ENCODE measurements at places on chromosomes 13 and 19. TPM values are rescaled to one million over a fixed set of nuclear protein-coding genes. Genes with fewer than 3 reads are reported as not detected.

The OR7D2 gene
- total RNA-seq: 0.33 TPM

The CGB2 gene
- total RNA-seq: not detected

The CYTH2 gene
- 68.7 TPM for total RNA-seq

The SERP2 gene
- total RNA-seq: 9.5 TPM

The CEACAM8 gene
- total RNA-seq: not detected

The ZNF177 gene
- 4.4 TPM for total RNA-seq

The ZNF490 gene
- 8.6 TPM for total RNA-seq

The LYPD5 gene
- not detected for total RNA-seq

The TMPRSS9 gene
- 0.15 TPM for total RNA-seq

The URAD gene
- not detected for total RNA-seq

The CD37 gene
- total RNA-seq: not detected

The SMIM17 gene
- total RNA-seq: 1.1 TPM

The SIGLEC12 gene
- total RNA-seq: not detected

The KPNA3 gene
- 54.1 TPM for total RNA-seq

The KL gene
- total RNA-seq: 0.05 TPM

The ERFL gene
- 0.44 TPM for total RNA-seq

The ACP7 gene
- not detected for total RNA-seq

The FLT3LG gene
- total RNA-seq: 3.4 TPM

The DHX34 gene
- 13.5 TPM for total RNA-seq

The ZNF793 gene
- 7.9 TPM for total RNA-seq

Data from chondrocyte (in vitro differentiated cells).